Cortex of kidney (tissue), 1 donor: ENCODE measurements at places on chromosomes 6 and 20.

- DNase-seq: no peak
Observed at GRCh38 chr6:10073341-10073740, 341.5 kb downstream of the TFAP2A start.

DNA sequence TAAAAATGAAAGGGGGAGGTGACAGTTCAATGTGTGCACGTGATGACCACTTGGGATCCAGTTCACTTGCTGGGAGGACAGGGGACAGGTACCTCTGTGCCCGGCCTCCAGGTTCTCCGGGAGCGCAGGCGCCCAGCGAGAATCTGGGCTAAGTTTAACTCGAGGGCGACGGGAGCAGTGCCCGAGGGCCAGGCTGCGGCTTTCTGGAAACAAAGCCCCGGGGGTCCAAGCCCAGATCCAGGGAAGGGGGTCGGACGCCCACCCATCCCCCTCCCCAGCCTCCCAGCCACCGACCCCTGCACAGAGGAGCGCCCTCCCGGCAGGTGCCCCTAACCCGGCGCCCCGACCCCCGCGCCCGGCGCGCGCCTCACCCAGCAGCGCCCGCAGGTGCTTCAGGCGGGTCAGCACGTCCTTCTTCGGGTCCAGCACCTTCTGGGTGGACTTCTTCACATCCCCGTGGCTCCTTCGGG lies 405 bp downstream of the RALGAPA2 start:
- peak; percentile 25 for DNase-seq

GRCh38 chr6:35919085-35919826 lies 1.6 kb downstream of the SRPK1 start:
- no peak for DNase-seq

- DNase-seq: no peak
Observed at GRCh38 chr20:9578594-9578993, 64.2 kb downstream of the LAMP5 start.

DNA sequence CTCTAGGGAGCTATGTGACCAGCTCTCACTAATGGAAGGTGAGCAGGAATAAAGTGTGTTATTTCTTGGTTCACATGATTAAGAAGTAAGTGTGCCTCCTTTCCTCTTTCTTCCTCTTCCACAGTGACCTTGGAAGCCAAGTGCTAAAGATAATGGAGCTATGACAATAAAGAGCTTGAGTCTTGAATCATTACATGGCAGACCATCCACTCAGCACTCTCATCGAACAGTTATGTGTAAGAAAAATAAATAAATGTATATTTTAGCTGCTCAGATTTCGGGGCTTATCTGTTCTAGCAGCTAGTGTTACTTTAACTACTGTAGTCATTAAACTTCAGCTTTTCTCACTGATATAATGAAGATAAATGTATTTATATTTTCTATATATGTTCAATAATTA lies 72.9 kb downstream of the HDGFL1 start:
- DNase-seq: no peak

DNA sequence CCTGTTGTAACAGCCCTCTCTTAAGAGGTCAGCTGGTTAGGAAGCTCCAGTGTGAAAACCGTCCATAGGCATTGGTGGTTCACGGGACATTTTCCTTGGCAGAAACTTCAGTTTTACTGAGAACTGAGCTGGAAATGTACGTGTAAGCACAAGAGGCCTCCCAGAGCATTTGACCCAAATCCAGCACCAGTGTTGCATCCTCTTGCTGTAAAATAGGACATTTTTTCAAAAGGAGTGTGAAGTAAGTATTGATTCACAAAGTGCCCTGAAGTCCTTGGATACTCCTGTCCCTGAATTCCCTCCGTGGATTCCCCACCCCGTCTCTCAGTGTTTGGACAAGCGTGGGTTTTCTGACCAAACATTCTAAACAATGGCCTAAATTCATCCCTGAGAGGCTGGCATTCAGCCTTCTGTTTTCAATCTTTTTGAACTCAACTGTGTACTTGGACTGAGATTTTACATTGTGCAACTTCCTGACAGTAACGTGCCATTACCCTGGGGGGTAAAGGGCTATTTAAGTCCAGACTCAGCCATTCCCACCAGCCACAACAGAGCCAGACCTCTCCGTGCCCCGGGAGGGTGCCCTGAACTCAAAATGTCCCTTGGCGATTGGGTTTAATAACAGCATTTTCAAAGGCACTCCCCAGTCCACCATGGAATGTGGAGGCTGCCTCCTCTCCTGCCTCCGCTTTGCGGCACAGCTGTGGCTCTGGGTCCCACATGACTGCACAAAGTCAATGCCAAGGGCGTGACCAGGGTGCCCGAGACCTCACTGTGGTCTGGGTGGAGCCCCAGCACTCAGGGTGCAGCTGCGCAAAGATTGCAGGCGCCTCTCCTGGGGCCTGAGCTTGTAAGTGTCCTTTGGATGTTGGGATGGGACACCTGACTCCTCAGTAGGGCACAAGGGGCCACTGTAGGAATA lies 92.7 kb upstream of the AFDN start:
- no peak for DNase-seq

DNA sequence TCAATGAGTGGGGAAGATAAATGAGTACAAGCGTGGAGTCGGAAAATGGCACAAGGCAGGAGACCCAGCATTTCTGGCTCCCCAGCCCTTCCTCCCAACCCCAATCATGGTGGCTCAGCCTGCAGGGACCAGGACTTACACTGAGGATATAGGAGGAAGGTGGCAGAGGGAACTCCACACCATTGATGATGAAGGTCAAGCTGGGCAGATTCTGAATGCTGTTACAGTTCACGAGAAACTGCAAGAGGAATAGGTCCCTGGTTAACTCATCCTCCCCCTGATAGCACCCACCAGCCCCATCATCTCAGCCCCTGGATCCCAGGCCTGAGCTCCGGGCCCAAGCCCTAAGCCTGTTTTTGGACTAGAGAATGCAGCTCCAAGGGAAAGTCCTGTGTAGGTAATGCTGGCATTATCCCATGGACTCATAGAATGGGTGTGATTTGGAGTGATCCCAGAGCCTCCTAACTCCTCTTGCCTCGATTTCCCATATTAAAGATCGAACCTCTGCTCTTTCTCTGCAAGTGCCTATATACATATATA lies 2.3 kb upstream of the TFEB start:
- no peak for DNase-seq

GRCh38 chr6:5379647-5380242 lies 118.4 kb downstream of the FARS2 start:
- DNase-seq: no peak

DNA sequence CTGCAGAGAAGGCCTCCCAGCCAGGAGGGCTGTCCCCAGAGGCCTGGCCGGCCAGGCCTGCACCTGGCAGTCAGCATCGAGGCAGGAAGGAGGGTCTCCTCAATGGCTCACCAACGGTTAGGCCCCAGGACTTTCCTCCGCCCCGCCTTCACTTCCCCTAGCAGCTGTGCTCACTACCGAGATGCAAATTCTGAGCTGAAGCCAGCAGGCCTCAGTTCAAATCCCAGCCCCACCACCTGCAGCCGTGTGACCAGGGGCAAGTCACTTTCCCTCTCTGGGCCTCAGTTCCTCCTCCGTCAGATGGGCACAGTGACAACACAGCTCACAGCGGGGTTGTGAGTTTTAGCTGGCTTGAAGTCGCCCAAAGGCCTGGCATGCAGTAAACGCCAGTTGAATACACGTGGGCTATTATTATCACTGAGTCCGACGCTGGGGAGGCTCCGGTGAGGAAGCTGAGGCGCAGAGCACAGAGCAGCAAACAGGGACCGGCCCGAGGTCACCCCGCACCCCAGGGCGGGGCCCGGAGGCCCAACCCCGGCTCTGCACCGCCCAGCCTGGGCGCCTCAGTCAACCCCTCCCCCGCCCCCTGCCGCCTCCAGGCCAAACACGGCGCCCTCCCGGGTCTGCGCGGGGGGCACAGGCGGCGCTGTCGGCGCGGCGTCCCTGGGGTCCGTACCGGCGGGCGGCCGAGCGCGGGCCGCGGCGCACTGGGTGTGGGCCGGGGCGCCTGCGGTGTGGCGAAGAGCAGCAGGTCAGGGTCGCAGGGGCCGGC lies 671 bp downstream of the E2F1 start:
- no peak for DNase-seq

- DNase-seq: no peak
Observed at GRCh38 chr6:72643214-72643613, 21.4 kb downstream of the KCNQ5 start.

GRCh38 chr20:48096957-48097890 lies 311.9 kb upstream of the SULF2 start:
- no peak for DNase-seq

GRCh38 chr20:52031563-52032303 lies 159.8 kb downstream of the ZFP64 start:
- no peak for DNase-seq

DNA sequence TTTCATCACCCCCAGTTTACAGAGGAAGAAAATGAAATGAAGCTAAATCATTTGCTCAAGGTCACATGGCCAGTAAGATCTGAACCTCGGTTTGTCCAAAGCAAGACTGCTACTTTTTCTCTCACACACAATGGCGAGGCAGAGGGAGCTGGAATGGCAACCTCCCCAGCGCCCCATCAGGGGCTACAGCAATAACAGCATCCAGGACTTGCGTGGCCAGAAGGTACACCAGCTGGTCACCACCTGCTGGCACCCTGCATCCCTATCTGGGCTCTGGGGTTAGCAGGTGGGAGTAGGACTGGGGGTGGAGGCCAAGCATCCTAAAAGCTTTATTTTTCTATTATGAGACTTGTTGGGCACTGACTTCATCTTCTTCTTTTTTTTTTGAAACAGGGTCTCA lies 41.3 kb downstream of the TTI1 start:
- DNase-seq: no peak

- DNase-seq: no peak
Observed at GRCh38 chr6:125738276-125738675, 11.2 kb upstream of the HEY2 start.

GRCh38 chr6:12065321-12066140 lies 53.4 kb downstream of the HIVEP1 start:
- no peak for DNase-seq

- DNase-seq: no peak
Observed at GRCh38 chr20:19018881-19019280, 193.6 kb upstream of the SLC24A3 start.
